Activated T-helper 1 cell treated with Interleukin-2 at 50 U/mL for 16 hours (primary cell): ENCODE measurements at places on chromosomes 7 and 10.

DNA sequence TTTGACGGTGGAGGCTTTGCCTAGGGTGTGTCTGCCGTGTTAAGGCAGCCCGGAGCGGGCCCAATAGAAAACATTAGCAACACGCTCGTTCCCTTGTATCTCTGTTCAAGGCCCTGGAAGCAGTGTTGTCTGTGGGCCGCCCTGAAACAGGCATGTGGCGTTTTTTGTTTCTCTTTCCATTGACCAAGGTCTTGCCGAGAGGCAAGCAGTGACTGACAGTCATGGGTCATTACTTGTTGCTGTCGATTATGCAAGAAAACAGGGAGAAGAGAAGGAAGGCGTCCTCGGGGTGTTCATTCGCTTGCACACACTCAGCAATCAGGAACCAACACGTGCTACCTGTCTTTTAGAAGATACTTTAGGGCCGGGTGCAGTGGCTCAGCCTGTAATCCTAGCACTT lies 92.5 kb downstream of the EZH2 start:
- no peak for DNase-seq

DNA sequence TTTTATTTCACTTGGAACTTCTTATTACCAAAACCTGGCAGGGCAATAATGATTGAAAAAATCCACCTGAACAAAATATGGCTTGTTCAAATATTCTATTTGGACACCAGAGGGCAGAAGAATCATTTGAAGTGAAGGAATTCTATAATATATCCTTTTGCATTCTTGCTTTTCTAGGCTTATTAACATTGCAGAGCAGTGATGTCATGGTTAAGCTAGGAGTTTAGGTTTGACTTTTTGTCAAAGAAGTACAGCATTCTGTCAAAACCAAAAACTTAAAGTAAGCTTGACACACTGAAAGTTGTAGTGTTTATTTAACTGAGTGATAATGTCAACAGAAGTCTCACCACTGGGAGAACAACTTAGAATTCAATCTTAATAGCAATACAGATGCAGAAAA lies 156.0 kb downstream of the SEMA3D start:
- DNase-seq = no peak

- no peak for DNase-seq
Measured at GRCh38 chr7:16791905-16792698, 12.7 kb downstream of the AGR2 start.

- no peak for DNase-seq
Measured at GRCh38 chr7:40331915-40332314, 197.1 kb downstream of the SUGCT start.

DNA sequence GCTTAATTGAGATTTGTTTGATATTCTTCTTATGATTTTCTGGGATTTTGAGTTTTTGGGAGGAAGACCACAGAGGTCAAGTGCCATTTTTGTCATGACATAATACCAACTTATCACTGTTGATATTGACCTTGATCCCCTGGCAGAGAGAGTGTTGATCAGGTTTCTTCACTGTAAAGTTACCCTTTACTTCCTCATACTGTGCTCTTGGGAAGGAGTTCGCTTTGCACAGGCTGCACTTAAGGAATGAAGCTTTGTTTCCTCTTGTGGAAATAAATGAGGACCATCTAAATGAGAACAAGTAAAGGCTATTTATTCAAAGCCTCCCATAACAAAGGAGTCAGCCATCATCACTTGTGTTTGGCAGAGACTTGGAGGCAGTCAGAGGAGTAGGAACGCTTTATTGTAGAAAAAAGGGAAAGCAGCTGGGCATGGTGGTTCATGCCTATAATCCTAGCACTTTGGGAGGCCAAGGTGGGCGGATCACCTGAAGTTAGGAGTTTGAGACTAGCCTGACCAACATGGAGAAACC lies 16.1 kb downstream of the ST7 start:
- no peak for DNase-seq

- no peak for DNase-seq
Measured at GRCh38 chr7:132815130-132815529, 238.9 kb upstream of the PLXNA4 start.

GRCh38 chr10:69957886-69958555 lies 94.6 kb upstream of the MACROH2A2 start:
- no peak for DNase-seq

DNA sequence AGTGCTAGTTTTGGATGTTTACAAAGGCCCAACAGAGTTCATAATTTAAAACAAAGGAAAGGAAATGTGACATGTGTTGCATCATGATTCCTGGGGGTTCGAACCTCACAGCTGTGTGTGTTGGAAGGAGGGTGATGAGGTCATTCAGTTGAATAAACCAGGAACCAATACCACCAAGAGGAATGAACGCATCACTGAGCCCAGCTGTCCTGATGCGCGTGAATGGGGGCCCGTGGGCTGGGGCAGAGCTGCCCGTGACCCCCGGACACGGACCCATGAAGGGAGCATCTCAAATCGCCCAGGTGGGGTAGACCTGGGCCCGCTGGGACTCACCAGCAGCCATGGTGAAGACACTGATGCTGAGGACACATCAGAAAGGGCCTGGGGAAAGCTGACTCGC lies 33.0 kb downstream of the BRI3 start:
- no peak for DNase-seq
